ENCODE measurements at places on chromosomes 16 and 17.

DNA sequence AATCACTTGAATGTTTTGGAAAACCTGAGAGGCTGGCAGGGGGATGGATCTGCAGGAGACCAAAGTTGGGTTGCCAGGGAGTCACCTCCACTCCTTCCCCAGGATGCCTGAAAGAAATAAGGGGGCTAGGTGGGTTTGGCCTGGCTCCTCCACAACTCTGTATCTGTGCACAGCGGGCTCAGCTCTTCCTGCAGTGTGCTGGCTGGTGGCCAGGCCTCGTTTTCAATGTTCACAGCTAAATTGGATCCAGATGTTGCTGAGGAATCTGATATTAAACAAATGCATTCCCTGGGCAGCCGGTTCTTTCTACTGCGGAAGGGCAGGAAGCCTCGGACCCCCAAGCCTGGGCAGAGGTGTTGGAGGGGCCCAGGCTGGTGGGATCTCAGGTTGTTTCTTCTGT lies 106.2 kb downstream of the N4BP1 start:
- DNase-seq = no peak

GRCh38 chr16:19644877-19645276 lies 73.2 kb downstream of the KNOP1 start:
- no peak for DNase-seq

- no peak for DNase-seq
Measured at GRCh38 chr16:54098247-54098646, 188.3 kb downstream of the IRX3 start.

DNA sequence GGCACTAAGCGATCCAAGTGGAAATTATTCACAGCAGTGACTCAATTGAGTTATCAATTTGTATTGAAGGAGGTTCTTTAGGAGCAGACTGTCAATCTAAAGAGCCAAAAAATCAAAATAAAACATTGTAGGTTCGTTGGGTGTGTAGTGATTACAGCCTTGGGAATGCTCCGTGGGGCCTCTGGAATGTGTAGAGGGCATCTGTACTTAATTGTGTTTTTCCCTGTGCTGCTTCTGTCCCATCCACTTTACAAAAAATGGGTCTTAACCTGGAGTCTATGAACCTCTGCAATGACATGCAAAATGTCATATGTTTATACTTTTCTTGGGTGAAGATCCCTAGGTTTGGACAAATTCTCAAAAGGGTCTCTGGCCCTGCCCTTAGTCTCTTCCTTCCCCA lies 215.1 kb downstream of the CCDC182 start:
- DNase-seq = no peak

DNA sequence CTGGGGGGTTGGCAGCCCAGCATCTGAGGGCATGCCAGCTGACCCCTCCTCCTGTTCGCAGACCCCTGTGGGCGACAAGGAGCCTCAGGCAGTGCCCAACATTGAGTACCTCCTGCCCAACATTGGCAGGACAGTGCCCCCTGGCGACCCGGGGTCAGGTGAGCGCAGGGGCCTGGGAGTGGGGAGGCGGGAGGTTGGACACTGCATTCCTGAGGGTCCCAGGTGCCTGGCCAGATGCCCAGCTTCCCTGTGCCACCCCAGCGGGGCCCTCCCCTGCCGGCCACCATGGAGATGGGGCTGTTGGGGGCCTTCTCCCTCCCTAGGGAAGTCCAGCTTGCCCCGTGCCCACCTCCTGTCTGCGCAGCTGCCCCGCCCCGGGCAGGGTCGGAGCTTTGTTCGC lies 70.1 kb downstream of the ARHGAP23 start:
- DNase-seq = no peak

- DNase-seq = no peak
Measured at GRCh38 chr16:49776734-49777133, 79.2 kb downstream of the ZNF423 start.

- DNase-seq = no peak
Measured at GRCh38 chr17:66557200-66557599, 254.8 kb downstream of the PRKCA start.

GRCh38 chr16:28586466-28586865 lies 10.4 kb downstream of the SULT1A2 start:
- DNase-seq = no peak

- no peak for DNase-seq
Measured at GRCh38 chr17:49414271-49414621, 436 bp downstream of the PHB1 start.

GRCh38 chr16:85616607-85617321 lies 3.6 kb downstream of the GSE1 start:
- DNase-seq = peak; percentile 73

DNA sequence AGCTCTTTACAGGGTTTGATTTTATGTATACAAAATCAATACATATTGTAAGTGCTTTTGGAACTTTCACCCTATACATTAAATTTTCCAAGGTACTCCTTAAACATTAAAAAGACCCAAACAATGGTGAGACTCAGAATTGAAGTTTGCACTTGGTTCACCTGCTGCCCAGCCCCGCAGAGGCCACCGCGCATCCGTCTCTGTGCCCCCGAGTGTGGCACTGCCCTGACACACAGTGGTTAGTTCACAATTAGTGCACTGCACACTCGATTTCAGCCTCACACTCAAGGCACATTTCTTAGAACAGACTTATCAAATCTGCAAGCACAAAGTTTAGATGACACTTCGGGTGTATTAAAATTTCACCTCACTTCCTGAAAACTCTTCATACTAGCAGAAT lies 38.3 kb downstream of the USP7 start:
- DNase-seq = no peak

DNA sequence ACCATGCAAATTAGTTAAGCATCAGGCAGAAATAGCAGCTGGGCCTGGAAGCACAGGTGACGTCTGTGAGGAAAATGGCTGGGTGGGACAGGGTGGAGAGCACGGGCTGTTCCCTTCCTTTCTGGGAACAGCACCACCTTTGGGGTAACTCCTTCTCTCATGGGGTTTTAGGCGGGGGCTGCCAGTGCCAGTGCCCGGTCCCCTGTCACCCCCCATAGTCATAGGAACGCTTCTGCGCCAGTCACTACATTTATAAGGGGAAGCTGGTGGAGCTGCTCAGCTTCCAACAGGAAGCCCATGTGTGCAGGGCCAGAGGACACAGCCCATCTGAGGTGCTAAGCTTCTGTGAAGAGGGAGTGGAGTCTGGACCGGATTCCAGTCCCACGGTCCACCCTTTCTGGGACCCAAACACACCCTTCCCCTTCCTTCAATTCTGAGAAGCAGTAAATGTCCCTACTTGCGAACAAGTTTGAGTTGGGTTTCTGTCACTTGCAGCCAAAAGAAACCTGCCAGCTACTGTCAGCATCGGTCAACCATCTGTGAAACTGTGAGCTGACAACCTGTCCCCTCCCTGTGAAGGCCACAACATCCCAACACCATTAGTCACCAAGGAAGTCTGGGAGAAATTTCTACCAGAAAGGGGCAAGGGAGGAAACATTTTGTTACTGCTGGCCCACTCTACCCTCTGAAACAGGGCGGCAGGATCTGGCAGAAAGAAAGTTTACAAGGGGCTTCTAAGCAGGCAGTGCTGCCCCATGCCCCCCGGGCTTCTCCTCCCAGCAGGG lies 86.0 kb upstream of the AMZ2 start:
- DNase-seq = no peak

DNA sequence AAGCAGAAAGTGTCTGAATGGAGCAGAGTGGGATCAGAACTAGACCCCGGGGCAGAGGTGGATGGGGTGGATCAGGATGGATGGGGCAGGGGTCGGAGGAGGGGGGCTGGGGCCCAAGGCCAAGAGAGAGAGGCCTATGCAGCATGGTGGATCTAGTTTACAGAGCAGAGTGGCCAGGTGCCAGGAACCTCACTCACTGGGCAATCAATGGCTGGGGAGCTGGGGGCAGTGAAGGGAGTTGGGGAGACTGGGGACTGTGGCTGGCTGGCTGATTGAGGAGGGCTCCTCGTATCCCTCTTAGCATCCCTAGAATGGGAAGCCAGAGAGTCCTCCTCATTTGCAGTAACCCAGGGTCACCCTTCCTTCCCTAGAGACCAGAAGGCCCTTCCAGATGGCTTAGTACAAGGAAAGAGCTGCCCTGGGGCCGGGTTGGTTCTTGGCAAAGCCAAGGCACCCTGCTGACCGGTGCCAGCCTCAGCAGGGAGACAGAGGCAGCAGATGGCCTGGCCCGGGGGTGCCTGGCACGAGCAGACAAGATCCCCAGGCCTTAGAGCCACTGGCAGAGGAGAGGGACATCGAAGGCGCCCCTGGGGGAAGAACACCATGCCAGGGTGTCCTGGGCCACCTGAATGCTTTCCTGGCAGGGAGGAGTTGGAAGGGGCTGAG lies 36.8 kb downstream of the SRCIN1 start:
- no peak for DNase-seq
